ENCODE measurements at places on chromosomes 6 and 20. TPM values are rescaled to one million over a fixed set of nuclear protein-coding genes. Genes with fewer than 3 reads are reported as not detected.

The MEP1A gene
- not detected for total RNA-seq

The TSHZ2 gene
- total RNA-seq, result 0.36 TPM

The ACOT13 gene
- total RNA-seq, result 31.6 TPM

The AGPAT4 gene
- 12.9 TPM for total RNA-seq

The NEDD9 gene
- total RNA-seq, result 0.28 TPM

The ARHGAP40 gene
- 0.18 TPM for total RNA-seq

The GPSM3 gene
- total RNA-seq, result 2.0 TPM

The RNF8 gene
- total RNA-seq, result 21.1 TPM

The SRMS gene
- total RNA-seq, result not detected

The PSORS1C2 gene
- not detected for total RNA-seq

The ACTL10 gene
- not detected for total RNA-seq

The PHIP gene
- total RNA-seq, result 28.0 TPM

The TSPO2 gene
- total RNA-seq, result not detected

The KCNQ5 gene
- total RNA-seq, result 9.4 TPM

The RNF39 gene
- total RNA-seq, result not detected

The SLC22A7 gene
- total RNA-seq, result not detected

The PRKN gene
- total RNA-seq, result 0.46 TPM

The HMGN4 gene
- 60.5 TPM for total RNA-seq

The FERMT1 gene
- total RNA-seq, result 0.95 TPM

The MAS1 gene
- not detected for total RNA-seq

The NOX3 gene
- not detected for total RNA-seq

The CCR6 gene
- not detected for total RNA-seq

The SLC22A2 gene
- not detected for total RNA-seq

The RGS17 gene
- total RNA-seq, result 8.7 TPM

The NKAIN4 gene
- total RNA-seq, result 5.5 TPM

The RALGAPA2 gene
- 13.4 TPM for total RNA-seq

The IL17A gene
- not detected for total RNA-seq

The RHAG gene
- total RNA-seq, result 0.23 TPM

The SMLR1 gene
- 0.08 TPM for total RNA-seq

The OTOR gene
- not detected for total RNA-seq

The COL9A1 gene
- total RNA-seq, result not detected

The CNR1 gene
- total RNA-seq, result 0.13 TPM

The FRMD1 gene
- 0.15 TPM for total RNA-seq

The DBNDD2 gene
- 55.4 TPM for total RNA-seq

The ZBTB9 gene
- total RNA-seq, result 17.6 TPM

The CDH26 gene
- total RNA-seq, result 0.46 TPM

The SLC17A3 gene
- not detected for total RNA-seq

The HLA-DPB1 gene
- total RNA-seq, result 0.64 TPM

The FAM83C gene
- total RNA-seq, result not detected

The HLA-DOA gene
- total RNA-seq, result 0.08 TPM

The HCRTR2 gene
- not detected for total RNA-seq

The EDN3 gene
- not detected for total RNA-seq

The DLL1 gene
- 2.4 TPM for total RNA-seq

The PRDM1 gene
- total RNA-seq, result 2.6 TPM

The EBF4 gene
- total RNA-seq, result 6.8 TPM

The CLVS2 gene
- total RNA-seq, result 1.1 TPM

The KIF6 gene
- total RNA-seq, result not detected

All from Panc1 (cell line).